ENCODE measurements at places on chromosomes 2 and 18.

DNA sequence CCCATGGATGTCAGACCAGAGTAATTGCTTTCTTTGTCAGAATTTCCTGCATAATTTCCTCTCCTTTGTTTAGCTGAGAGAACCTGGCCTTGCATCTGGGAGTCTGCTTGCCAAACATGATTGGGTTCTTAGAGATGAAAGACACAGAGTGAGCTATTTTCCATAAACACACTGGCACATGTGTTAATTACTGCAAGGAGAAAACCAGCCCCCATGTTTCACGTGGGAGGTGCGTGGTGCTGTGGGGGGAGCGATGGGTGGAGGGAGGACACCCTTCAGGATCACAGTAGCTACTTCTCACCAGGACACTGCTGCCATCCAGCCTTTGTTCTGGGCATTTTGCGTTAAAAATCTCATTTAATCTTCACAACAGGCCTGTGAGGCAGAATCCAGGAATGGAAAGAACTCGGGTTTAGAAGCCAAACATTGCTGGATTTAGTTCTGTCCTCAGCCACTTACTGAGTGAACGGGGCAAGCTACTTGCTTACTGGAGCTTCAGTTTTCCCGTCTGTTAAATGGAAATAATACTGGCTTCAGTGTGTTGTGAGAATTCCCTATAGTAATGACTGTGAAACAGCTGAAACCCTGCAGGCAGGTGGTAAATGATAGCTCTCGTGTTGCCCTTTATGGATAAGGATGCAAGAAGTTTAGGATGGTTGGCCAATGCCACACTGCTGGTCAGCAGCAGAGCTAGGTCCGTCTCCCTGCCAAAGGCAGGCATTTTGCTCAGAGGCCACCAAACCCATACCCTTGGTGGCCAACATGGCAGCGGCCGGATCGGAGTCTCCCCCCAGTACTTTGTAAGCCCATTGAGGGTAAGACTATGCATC lies 100.1 kb upstream of the ASAP2 start:
- no peak for DNase-seq

DNA sequence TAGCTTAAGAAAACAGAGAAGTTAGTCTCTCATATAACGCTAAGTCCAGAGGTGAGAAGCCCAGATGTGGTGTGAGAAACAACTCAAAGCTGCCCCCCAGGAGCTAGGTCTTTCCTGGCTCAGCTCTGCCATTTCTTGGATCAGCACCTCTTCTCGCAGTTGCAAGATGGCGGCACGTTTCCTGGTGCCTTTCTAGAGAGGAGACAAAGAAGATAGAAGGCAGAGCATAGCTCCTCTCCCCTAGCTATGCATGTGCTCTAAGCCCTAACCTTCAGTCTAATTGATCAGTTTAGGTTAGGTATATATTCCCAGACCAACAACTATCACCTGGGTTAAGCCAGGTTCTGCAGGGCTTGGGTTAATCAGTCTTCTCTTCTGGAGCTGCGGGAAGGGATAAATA lies 119.5 kb upstream of the RAB12 start:
- no peak for DNase-seq

GRCh38 chr18:76972846-76973519 lies 150.6 kb downstream of the ZNF236 start:
- no peak for DNase-seq

GRCh38 chr2:130729322-130730299 lies 741 bp downstream of the GPR148 start:
- no peak for DNase-seq

DNA sequence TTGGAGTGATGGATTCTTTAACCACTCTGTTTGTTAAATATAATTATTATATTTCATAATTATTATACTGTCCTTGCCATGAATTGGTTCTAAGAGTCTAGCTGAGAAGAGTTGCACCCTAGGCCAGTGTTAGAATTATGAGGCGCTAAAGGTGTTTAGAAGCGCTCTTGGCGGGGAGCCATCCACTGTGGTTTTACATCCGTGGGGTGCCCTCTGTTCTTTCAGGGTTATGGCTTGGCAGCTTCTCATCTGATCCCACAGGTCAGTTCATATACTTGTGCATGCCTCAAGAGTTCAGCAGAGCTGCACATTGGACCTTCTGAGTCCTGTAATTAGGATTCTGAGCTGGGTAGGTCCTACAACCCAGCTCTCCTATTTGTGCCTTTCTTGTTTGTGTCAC lies 9.1 kb downstream of the ASAP2 start:
- DNase-seq = no peak

DNA sequence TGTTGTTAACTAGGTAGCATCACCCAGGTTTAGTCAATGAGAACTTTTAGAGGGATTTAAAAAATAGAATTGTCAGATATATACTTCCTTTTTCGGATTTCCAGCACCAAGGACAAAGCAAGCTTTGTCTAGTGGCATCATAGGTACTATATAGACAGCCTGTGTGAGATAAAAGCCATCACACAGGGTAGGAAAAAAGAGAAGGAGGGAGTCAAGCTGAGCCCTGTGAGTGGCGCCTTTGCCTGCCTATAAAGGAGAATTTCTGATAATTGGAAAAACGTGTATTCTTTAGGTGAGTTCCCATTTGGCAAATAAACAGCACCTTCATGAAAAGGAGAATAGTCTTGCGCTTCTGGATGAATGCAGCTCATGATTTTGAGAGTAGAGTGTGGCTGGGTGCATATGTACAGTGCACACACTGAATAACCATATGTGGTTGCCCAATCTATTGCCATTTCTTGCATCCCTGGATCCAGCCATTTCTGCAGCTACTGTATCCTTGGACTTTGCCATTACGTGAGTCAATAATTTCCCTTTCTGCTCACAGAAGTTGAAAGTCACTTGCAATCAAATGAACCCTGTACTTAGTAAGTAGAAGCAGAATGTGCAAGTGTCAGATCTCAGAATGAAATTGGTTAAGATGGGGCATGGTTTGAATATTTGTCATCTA lies 559.9 kb upstream of the MEX3C start:
- DNase-seq = no peak

DNA sequence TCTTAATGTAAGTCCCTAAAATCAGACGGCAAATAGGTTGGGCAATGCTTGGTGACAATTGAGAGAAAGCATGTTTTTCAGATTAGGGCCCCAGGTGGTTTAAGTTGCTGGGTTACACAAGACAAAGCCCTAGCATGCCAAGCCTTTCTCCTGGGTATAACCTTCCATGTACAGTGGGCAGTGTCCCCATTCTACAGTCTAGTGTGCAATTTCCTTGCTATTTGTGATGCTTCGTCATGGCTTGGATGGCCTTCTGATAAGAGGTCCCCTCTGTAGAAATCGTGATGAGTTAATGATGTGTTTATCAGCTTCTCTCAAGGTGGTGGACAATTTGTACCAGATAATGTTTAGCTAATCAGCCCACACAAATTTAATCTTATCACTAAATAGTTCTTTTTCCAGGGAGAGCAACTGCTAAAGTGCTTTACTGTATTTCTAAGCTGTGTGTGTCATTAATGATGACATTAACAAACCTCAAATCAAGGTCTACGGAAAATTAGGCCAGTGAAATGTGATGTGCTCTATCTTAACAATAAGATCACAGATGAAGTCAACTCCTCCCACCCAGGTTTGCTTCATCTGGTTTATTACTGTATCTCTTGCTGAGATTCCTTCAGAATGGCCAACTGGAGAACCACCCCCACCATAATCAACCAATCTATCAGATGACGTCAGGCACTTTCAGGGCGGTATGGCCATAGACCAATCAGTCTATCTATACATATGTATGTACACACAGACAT lies 61.7 kb downstream of the PLB1 start:
- no peak for DNase-seq

DNA sequence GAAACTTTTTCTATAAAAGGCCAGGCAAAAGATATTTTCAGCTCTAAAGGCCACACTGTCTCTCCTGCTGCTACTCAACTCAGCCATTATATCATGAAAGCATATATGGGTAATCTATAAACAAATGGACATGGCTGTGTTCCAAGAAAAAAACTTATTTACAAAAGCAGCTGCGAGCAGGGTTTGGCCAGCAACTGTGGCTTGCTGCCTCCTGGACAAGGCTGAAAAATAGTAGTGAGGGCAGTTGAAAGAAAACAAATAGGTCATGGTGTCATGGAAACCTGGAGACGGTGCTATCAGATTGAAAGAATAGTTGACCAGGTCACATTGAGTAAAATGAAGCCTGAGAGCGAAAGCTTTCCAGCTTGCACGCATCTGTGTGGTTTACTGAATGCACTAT lies 89.2 kb upstream of the LRATD1 start:
- DNase-seq = no peak

GRCh38 chr2:235314371-235314930 lies 179.4 kb upstream of the AGAP1 start:
- no peak for DNase-seq

- DNase-seq = peak; percentile 78
These were observed 683 bp downstream of the STK39 start for GRCh38 chr2:168246483-168247340.

- no peak for DNase-seq
These were observed 5.6 kb downstream of the ITGB1BP1 start for GRCh38 chr2:9417725-9418124.

- no peak for DNase-seq
These were observed 131.2 kb downstream of the LYPD6B start for GRCh38 chr2:149169656-149170055.

- DNase-seq = no peak
These were observed 25.8 kb downstream of the RPL31 start for GRCh38 chr2:101027852-101028251.

DNA sequence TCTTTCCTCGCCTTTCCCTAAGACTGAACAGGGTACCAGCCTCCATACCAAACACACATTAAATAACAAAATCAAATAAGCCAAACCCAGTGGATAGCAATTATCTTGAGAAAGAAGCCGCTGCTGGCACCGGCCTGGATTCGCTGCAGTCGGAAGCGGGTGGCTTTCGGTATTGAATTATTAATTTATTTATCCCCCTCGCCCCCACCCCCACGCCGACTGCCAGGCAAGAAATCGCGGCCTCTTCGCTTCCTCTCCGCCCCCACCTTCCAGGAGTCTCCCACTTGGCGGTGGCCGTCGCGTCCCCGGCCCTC lies 370 bp upstream of the ZNF804A start:
- DNase-seq = no peak

DNA sequence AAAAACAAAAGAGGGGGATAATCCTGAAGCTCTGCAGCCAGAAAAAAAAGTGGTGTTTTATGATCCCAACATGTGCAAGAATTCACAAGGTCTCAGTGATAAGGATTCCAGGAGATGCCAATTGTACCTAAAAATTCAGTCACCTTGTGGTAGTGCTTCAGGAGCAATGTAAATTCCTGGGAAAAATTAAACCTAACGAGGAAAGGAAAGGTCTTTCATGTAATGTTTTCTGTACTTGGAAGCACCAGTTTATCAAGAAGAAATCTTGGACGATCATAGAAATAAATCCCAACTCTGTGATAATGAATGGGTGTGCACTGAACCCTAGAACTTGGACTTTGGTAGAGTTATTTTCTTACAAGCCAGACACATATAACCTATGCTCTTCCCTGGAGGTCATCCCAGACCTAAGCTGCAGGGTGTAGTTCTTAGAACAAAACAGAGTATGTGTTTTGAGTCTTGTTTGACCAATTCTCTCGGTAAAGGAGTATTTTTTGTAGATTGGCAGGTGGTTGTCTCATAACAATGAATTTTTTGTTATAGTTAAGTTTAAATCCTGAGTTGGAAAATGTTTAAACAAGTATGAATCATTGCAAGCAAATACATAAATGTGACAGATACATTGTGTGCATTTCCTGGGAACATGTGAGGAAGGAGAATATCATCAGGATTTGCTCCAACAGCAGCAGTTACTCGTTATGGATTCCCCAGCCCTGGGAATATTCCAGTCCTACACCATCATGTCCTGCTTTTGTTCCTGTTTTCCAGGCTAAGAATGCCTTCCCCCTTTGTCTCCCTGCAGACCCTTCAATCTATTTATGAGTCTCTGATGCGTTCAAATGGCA lies 224.6 kb downstream of the NAPG start:
- no peak for DNase-seq

GRCh38 chr2:144511937-144512336 lies 8.0 kb downstream of the ZEB2 start:
- DNase-seq = no peak

DNA sequence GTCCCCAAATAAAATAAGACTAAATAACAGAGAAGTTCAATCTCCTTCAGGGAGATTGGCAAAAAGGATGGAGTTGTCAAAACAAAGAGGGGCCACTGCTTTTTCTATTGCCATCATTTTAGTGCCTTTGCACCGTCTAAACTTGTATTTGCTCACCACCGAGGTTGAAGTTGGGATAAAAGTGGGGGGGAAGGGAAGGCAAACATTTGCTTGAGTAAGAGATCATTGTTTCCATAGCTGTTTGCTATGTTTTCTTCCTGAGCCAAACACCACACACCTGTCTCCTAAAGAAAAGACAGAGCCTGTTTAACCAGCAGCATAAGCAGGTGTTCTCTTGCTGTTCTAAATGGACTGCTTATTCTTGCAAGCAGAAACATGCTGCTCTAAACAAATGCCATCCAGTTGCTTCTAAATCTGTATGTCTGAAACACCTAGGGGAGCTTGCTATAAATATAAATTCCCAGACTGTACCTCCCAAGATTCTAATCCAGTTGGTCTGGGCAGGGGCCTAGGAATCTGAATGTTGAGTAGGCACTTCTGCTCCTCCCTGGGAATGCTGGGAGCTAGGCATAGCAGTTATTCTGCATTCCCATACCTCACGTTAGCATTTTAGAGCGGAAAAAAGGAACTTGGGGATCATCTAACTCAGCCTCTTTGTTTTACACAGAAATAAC lies 179.4 kb upstream of the ARL4C start:
- no peak for DNase-seq

GRCh38 chr18:37484983-37485834 lies 80.4 kb downstream of the CELF4 start:
- DNase-seq = peak; percentile 23

- DNase-seq = no peak
These were observed 4.7 kb upstream of the CXCR4 start for GRCh38 chr2:136122661-136123060.

GRCh38 chr2:158518084-158518483 lies 61.3 kb downstream of the PKP4 start:
- DNase-seq = no peak

GRCh38 chr2:12883906-12884305 lies 167.2 kb downstream of the TRIB2 start:
- DNase-seq = no peak

DNA sequence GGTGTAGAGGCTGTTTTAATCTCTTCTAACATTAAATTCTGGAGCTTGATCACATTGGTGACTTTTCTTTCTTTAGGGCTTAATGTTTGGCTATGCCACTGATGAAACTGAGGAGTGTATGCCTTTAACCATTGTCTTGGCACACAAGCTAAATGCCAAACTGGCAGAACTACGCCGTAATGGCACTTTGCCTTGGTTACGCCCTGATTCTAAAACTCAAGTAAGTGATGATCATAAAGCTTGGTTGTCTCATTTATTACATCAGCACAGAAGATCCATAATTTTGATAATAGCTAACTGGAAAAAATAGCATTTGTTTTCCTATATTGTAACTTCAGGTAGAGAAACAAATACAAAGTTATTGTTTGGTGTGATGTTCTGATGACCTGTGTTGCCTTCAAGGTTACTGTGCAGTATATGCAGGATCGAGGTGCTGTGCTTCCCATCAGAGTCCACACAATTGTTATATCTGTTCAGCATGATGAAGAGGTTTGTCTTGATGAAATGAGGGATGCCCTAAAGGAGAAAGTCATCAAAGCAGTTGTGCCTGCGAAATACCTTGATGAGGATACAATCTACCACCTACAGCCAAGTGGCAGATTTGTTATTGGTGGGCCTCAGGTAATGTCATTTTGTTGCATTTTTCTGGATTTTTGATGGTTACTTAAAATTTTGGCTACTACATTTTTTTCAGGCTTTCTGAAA lies 2.9 kb downstream of the MAT2A start:
- DNase-seq = no peak

GRCh38 chr2:46171411-46171953 lies 125.7 kb upstream of the EPAS1 start:
- no peak for DNase-seq

- no peak for DNase-seq
These were observed 158.5 kb upstream of the SH3BP4 start for GRCh38 chr2:234793212-234793785.
